ENCODE measurements at places on chromosomes 6 and 20. TPM values are rescaled to one million over a fixed set of nuclear protein-coding genes. Genes with fewer than 3 reads are reported as not detected.

DNA sequence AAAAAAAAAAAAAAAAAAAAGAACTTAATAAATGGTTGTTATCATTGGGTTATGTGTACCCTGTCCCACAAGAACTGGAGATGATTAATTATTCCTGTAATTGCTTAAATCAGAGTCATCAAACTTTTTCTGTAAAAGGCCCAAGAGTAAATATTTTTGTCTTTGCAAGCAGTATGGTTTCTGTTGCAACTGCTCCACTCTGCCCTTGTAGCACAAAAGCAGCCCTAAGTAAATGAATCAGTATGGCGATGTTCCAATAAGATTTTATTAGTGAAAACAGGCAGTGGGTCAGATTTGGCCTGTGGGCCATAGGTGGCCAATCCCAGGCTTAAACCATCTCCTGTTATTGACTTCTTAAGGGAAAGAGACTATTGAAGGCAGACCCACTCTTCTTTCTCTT, 252.7 kb downstream of the TSHZ2 start:
- DNase-seq: no peak

- no peak for DNase-seq
These were observed 28.5 kb upstream of the EPHA7 start for GRCh38 chr6:93447874-93448273.

GRCh38 chr6:53517021-53517420, 27.9 kb downstream of the GCLC start:
- DNase-seq: no peak

- no peak for DNase-seq
These were observed 10.2 kb downstream of the WFDC3 start for GRCh38 chr20:45781391-45781931.

GRCh38 chr6:73203098-73203497, 22.2 kb downstream of the KHDC1L start:
- no peak for DNase-seq

Gene CHRNA4
- not detected for total RNA-seq

Gene TRAPPC3L
- not detected for total RNA-seq
